ENCODE measurements at places on chromosomes 2 and 18. TPM values are rescaled to one million over a fixed set of nuclear protein-coding genes. Genes with fewer than 3 reads are reported as not detected.

- no peak for DNase-seq
These were observed 1.3 kb downstream of the ADCYAP1 start for GRCh38 chr18:905948-906415.

- DNase-seq: no peak
These were observed 361.3 kb downstream of the SS18 start for GRCh38 chr18:25729072-25729471.

GRCh38 chr18:55781481-55781957, 193.5 kb upstream of the TCF4 start:
- peak; percentile 10 for DNase-seq

GRCh38 chr18:57819119-57819518, 16.0 kb upstream of the ATP8B1 start:
- DNase-seq: no peak

DNA sequence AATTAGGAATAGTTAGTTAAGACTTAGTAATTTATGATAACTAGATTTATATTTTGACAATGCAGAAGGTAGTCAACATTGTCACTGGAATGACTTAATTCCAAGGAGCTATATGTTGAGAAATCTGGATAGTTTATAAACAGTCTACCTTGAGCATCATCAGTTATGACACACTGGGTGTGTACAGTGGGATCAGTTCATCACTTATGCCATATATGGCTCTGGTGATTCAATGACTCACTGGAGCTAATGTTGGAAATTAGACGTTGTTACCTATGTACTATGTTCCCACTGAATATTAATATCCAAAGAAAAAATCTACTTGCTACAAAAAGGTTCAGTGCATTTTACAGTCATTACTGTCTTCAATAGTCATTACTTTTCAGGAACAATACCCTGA, 34.0 kb upstream of the ITPRID2 start:
- DNase-seq: no peak

- no peak for DNase-seq
These were observed 741.2 kb downstream of the NRXN1 start for GRCh38 chr2:50290718-50291117.

- DNase-seq: no peak
These were observed 12.5 kb upstream of the NAB1 start for GRCh38 chr2:190636361-190636760.

DNA sequence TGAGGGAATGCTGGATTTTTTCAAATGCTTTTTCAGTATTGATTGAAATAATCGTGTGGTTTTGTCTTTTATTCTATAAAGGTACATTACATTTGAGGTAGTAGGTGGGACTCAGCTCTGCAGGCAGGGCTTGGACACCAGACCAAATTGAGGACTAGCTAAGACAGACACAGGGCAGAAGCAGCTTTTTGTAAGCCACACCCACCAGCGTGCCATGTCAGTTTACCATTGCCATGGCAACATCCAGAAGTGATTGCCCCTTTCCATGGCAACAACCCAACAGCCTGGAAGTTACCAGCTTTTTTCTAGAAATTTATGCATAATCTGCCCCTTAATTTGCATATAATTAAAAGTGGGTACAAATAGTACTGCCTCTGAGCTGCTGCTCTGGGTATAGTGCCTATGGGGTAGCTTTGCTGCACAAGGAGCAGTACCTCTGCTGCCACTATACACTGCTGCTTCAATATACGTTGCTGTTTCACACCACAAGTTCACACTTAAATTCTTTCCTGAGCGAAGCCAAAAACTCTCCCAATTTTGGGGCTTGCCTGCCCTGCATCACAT, 23.6 kb upstream of the VWA3B start:
- DNase-seq: no peak

Gene TXNDC2
- not detected for total RNA-seq

Gene DNAJC5G
- total RNA-seq: not detected

Gene PMAIP1
- total RNA-seq: 0.82 TPM

Gene ALKAL2
- total RNA-seq: not detected

Data from transverse colon (tissue), 4 donors.